ENCODE measurements at places on chromosomes 12 and 14. TPM values are rescaled to one million over a fixed set of nuclear protein-coding genes. Genes with fewer than 3 reads are reported as not detected.

DNA sequence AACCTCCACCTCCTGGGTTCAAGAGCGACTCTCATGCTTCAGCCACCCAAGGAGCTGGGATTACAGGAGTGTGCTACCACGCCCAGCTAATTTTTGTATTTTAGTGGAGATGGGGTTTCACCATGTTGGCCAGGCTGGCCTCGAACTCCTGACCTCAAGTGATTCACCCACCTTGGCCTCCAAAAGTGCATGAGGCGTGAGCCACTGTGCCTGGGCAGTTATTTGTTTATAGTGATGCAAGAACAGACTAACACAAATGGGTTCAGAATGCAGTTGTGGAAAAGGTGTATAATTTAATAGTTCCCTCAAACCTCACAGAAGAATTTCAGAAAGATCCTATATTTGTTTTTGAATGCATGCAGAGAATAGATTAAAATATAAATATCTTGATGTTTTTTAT is 447.1 kb downstream of the ZFP36L1 start:
- H3K4me3 ChIP-seq = no peak overlapping the region
- H3K36me3 ChIP-seq = peaks cover 9% of the 10 kb centered on the region
- no peak for DNase-seq
- H3K27me3 ChIP-seq = no peaks in the 10 kb centered on the region

GRCh38 chr12:48615681-48616080 is 45.8 kb upstream of the LALBA start:
- no peaks in the 10 kb centered on the region for H3K36me3 ChIP-seq
- H3K4me3 ChIP-seq = no peak overlapping the region
- no peak for DNase-seq
- peaks cover 18% of the 10 kb centered on the region for H3K27me3 ChIP-seq

DNA sequence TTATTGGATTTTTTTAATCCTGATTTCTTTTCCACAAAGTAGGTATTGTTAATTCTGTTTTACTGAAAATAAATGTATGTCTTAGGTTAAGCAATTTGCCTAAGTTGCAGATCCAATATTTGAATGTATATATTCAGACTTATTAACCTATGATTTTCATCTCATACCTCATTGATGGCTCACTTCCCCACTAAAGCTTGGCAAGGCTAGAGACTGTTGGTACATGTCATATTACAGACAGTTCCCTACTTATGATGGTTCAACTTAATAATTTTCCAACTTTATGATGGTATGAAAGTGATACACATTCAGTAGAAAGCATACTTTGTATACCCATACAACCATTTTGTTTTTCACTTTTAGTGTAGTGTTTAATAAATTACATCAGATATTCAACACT is 33.2 kb upstream of the KCNH3 start:
- no peak overlapping the region for H3K4me3 ChIP-seq
- H3K27ac ChIP-seq = no peak overlapping the region
- H3K4me1 ChIP-seq = peaks cover 8% of the 10 kb centered on the region
- peaks cover 27% of the 10 kb centered on the region for H3K36me3 ChIP-seq

ARMH4 gene
- total RNA-seq = 31.5 TPM

SIX4 gene
- 21.7 TPM for total RNA-seq

SRRM4 gene
- 2.4 TPM for total RNA-seq

DNA sequence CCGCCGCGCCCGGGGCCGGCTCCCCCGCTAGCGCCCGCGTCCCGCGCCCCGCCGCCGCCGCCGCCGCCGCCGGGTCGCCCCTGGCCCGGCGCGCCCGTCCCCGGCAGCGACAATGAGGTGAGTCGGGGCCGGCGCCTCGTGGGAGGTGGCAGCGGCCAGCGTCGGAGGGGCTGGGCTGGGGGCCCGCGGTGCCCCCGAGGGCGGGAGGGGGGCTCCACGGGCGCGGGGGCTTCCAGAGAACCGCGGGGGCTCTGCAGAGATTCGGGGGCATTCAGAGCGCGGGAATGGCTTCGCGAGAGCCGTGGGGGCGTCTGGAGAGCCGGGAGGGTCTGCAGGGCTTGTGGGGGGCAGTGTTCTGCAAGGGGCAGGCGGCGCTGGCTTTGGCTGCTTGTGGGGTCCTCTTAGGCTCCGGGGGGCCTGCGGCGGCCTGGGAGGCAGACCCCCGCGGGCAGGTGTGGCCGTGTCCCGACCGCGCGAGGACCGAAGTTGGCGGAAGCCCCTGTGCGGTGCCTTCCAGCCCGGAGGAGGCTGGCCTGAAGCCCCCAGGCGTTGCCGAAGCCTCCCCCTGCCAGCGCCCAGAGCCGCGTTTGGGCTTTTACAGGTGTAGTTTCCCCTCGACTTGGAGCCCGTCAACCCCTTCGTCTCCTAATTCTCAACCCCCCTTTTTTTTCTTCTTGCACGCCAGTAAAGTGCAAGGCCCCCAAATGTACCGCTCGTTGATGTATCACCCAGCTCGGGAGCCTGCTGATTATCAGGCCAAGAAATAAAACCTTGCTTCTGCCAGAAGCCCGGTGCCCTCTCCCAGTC is 93.1 kb upstream of the EVL start:
- peaks cover 11% of the 10 kb centered on the region for H3K4me1 ChIP-seq
- H3K27me3 ChIP-seq = peaks cover 24% of the 10 kb centered on the region
- peaks cover 11% of the 10 kb centered on the region for H3K36me3 ChIP-seq

DNA sequence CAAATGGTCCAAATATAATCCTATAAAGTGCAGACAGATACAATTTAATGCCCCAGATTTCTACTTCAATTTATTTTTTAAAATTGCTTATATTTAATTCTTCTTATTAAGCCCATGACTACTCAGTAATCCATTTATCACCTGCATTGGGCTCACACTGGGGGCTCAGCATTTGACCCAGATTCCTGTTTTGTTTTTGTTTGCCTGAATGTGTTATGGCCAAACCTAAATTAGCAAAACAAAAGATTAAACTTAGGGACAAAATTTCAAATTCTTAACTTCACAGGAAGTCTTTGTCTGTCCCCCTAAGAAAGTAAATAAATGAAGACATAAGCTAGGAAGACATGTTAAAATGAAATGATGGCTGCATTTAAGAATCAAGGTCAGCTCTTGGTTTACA is 322.3 kb downstream of the RMST start:
- H3K36me3 ChIP-seq = no peaks in the 10 kb centered on the region
- H3K27me3 ChIP-seq = no peaks in the 10 kb centered on the region
- no peak for DNase-seq
- no peak overlapping the region for H3K27ac ChIP-seq

GRCh38 chr12:693934-694533 is 30.8 kb upstream of the NINJ2 start:
- no peaks in the 10 kb centered on the region for H3K27me3 ChIP-seq
- no peak overlapping the region for H3K27ac ChIP-seq
- H3K36me3 ChIP-seq = no peaks in the 10 kb centered on the region
- no peak for DNase-seq

- peaks cover 13% of the 10 kb centered on the region for H3K36me3 ChIP-seq
- no peak overlapping the region for H3K27ac ChIP-seq
- no peak for DNase-seq
Observed at GRCh38 chr12:109943811-109944210, 43.7 kb downstream of the TCHP start.

- no peak for DNase-seq
- peaks cover 9% of the 10 kb centered on the region for H3K36me3 ChIP-seq
- no peak overlapping the region for H3K27ac ChIP-seq
- no peak overlapping the region for H3K4me3 ChIP-seq
Observed at GRCh38 chr12:79590751-79591150, 100.0 kb downstream of the PAWR start.

- H3K4me3 ChIP-seq = no peak overlapping the region
- no peaks in the 10 kb centered on the region for H3K36me3 ChIP-seq
- H3K27ac ChIP-seq = no peak overlapping the region
- DNase-seq = no peak
Observed at GRCh38 chr12:132450418-132451171, 39.4 kb upstream of the FBRSL1 start.

GRCh38 chr12:62893276-62893675 is 41.7 kb downstream of the PPM1H start:
- H3K27ac ChIP-seq = no peak overlapping the region
- peaks cover 15% of the 10 kb centered on the region for H3K4me1 ChIP-seq
- DNase-seq = no peak

DNA sequence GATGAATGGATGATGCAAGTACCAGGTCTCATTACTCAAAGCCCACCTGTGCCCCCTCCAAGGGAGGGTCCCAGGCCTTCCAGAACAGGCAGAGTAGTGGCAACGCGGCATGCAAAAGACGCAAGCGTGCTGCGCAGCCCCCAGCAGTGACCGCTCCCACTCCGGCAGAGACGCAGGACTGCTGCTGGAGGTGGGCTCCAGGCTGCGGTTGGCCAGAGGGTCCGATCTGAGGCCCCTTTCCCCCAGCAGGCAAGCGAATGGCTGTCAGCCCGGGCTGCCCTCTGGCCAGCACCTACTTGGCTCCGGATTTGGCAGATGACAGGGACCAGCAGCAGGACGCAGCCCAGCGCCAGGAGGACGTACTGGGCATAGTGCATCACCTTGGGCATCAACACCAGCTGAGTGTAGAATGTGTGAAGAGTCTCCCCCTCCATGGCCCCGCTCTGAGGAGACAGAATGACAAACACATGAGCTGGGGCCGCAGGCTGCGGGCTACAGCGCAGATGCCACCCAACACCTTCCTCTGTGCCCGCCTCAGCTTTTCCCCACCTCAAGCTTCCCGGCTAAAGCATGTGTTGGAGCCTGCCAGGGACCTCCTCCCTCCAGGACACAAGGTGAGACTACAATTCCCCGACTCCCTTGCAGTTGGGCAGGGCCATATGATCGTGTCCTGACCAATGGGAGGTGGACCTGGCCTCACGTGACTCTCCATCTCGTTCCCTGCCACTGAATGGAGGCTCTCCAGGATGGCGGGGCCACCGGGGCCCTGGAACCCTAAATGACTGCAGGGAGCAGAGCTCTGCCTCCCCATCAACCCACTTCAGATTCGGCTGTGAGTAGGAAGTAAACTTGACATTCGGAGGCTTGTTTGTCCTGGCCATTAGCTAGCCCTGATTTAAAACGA is 77.4 kb downstream of the SCARB1 start:
- H3K27me3 ChIP-seq = no peaks in the 10 kb centered on the region
- peak; percentile 69 for DNase-seq
- peak overlapping the region; percentile 81 for H3K4me3 ChIP-seq
- H3K36me3 ChIP-seq = peaks cover 2% of the 10 kb centered on the region
- H3K4me1 ChIP-seq = peaks cover 4% of the 10 kb centered on the region

DNA sequence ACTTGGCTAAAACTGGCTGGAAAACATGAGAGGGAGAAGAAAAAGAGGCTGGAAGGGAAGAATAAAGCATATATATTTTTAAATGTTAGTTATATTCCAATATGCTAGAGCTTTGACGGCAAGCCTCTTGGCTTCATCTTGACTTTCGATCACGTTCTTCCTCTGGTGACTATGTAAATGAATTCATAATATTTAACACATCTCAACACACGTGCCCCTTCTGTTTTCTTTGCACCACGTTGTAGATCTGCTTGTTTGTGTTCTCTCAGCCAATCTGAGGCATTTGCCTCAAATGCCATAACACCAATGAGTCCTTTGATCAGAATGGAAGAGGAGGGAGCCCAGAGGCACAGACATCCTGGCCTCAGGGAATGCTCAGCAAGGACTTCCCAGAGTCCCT is 45.4 kb upstream of the TRIM9 start:
- H3K27me3 ChIP-seq = no peaks in the 10 kb centered on the region
- H3K27ac ChIP-seq = no peak overlapping the region
- no peaks in the 10 kb centered on the region for H3K4me1 ChIP-seq

GLRX5 gene
- total RNA-seq = 53.3 TPM

DNA sequence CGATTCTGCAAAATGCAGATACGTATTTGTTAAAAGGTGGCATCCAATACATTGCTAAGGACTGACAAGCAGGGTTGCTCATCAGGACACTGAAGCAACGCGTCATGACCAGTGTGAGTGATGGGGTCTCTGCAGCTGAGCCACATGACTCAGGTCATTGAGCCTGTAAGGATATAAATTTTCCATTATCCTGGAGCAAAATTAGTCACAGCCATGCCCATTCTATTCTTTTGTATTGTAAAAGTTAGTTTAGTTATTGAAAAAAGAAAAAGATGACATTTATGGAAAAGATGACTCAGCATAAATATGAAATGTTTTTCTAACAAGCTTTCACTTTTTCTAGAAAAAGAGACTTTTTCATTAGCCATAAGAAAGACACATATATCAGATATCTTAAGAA is 268.0 kb upstream of the TMEM132C start:
- no peak overlapping the region for H3K27ac ChIP-seq
- no peaks in the 10 kb centered on the region for H3K36me3 ChIP-seq
- H3K27me3 ChIP-seq = no peaks in the 10 kb centered on the region

DDN gene
- 0.40 TPM for total RNA-seq

- no peaks in the 10 kb centered on the region for H3K36me3 ChIP-seq
- H3K27me3 ChIP-seq = peaks cover 75% of the 10 kb centered on the region
- peaks cover 37% of the 10 kb centered on the region for H3K4me1 ChIP-seq
- H3K27ac ChIP-seq = no peak overlapping the region
- peak overlapping the region; percentile 76 for H3K4me3 ChIP-seq
Observed at GRCh38 chr14:99270458-99271220, 1.4 kb downstream of the BCL11B start.

DNA sequence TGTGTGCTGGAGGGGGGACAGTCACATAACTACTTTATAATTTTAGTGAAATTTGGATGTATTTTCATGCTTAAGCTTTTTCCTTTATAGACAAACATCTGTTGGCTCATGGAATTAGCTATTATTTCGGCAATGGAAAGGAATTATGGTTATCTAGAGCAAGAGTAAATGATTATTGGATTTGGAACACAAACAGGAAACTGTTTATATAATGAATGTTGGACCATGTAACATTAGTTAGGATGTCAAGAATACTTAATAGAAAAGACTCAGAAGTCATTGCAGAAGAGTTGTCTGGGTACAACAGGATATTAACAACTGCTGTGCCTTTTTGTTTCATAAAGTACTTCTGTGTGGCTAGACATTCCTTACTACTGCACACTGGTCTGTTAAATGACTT is 108.7 kb downstream of the OTOGL start:
- H3K4me3 ChIP-seq = no peak overlapping the region
- H3K4me1 ChIP-seq = peaks cover 20% of the 10 kb centered on the region
- H3K36me3 ChIP-seq = no peaks in the 10 kb centered on the region
- no peak for DNase-seq
- peaks cover 17% of the 10 kb centered on the region for H3K27me3 ChIP-seq

NAA30 gene
- total RNA-seq = 21.4 TPM

GRCh38 chr14:42130815-42131214 is 524.1 kb downstream of the LRFN5 start:
- no peak overlapping the region for H3K27ac ChIP-seq
- no peaks in the 10 kb centered on the region for H3K36me3 ChIP-seq
- no peaks in the 10 kb centered on the region for H3K27me3 ChIP-seq
- no peak for DNase-seq
- no peak overlapping the region for H3K4me3 ChIP-seq

PTCSC3 gene
- total RNA-seq = not detected

TMEM121 gene
- total RNA-seq = 4.5 TPM

TMPRSS12 gene
- not detected for total RNA-seq

DNA sequence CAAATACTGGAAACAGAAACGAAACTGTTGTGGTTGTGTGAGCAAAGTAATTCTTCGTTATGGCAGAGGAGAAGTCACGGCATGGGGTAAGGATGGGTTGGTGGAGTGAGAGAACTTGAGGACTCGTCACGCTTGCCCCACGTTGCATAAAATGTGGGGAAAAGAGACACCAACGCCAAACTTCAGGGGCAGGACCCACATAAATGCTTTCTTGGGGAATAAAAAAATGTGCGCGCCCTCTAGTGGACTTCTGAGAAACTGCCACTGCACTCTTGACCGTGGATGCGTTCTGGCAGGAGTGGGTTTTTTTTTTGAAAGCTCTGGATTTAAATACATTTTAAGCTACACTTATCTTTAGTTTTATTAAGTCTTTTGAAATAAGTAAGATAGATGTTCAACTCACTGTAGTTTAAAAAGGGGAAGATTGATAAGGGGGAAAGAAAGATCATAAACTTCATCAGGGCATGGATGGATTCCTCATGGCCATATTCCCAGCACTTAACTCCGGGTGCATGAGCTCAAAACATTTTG is 4.1 kb upstream of the IGF1 start:
- no peak overlapping the region for H3K4me3 ChIP-seq
- H3K27ac ChIP-seq = no peak overlapping the region
- DNase-seq = peak; percentile 16
- no peaks in the 10 kb centered on the region for H3K36me3 ChIP-seq
- H3K27me3 ChIP-seq = no peaks in the 10 kb centered on the region

Data from progenitor cell of endocrine pancreas (in vitro differentiated cells).